ENCODE measurements at places on chromosomes 1 and 21.
A peak's percentile ranks its signal among the peaks of the same experiment; 100 is the strongest.

- peak; percentile 33 for DNase-seq
Observed at GRCh38 chr1:192787914-192788585, 20.8 kb upstream of the RGS2 start.

GRCh38 chr1:96465441-96465840 is 256.1 kb upstream of the PTBP2 start:
- DNase-seq: no peak

GRCh38 chr21:40051801-40052200 is 184.6 kb downstream of the PCP4 start:
- no peak for DNase-seq

- DNase-seq: no peak
Observed at GRCh38 chr1:41618066-41618825, 133.8 kb upstream of the EDN2 start.

GRCh38 chr1:55965981-55966461 is 613.3 kb downstream of the PLPP3 start:
- DNase-seq: peak; percentile 23

DNA sequence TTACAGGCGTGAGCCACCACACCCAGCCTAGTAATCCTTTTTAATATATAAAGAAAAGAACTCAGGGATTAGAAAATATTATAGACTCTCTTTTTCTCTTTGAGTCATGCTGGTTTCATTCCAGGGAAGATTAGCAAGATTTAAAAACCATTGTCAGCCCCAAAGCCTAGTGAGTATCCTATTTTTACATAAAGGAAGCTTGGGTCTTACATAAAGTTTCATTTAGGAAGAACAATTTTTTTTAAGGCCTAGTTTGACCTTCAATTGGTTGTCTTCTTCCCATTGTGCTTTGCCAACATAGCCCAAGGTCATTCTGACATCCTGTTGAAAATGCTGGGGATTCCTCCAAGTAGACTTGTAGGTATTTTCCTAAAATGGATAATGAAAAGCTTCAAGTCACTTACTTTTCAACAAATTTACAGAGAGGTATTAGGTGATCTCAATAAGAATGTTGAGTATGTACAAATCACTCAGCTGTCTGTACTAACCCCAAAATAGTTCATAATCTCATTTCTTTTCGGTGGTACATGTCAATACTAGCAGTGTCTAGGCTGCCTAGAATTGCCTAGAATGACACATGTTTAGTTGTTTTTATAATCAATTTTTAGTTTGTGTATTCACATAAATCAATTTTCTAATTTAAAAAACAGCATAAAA is 4.3 kb upstream of the KIF14 start:
- no peak for DNase-seq

GRCh38 chr1:178910023-178910422 is 39.1 kb upstream of the ANGPTL1 start:
- no peak for DNase-seq

DNA sequence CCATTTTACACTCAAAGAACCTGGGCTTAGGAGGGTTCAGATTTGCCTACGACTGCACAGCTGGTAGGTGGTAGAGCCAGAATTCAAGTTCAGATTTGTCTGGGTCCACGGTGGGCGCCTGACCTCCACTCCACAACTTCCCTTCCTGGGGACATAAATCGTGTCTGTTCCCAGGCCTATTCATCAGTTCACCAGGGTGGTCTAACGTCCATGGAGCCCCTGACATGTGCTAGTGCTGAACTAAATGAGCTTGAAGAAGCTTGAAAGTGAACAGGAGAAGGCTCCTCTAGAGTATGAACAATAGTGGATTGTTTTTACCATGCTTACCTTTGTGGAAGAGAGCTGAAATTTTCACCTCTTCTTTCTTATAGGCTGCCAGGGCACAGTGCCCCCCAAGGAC is 32.5 kb upstream of the KIF1B start:
- DNase-seq: no peak

GRCh38 chr1:38444311-38444710 is 397.7 kb upstream of the POU3F1 start:
- no peak for DNase-seq

- DNase-seq: no peak
Observed at GRCh38 chr1:154748405-154748775, 121.7 kb downstream of the KCNN3 start.

GRCh38 chr1:113946678-113947387 is 17.7 kb downstream of the HIPK1 start:
- DNase-seq: no peak

DNA sequence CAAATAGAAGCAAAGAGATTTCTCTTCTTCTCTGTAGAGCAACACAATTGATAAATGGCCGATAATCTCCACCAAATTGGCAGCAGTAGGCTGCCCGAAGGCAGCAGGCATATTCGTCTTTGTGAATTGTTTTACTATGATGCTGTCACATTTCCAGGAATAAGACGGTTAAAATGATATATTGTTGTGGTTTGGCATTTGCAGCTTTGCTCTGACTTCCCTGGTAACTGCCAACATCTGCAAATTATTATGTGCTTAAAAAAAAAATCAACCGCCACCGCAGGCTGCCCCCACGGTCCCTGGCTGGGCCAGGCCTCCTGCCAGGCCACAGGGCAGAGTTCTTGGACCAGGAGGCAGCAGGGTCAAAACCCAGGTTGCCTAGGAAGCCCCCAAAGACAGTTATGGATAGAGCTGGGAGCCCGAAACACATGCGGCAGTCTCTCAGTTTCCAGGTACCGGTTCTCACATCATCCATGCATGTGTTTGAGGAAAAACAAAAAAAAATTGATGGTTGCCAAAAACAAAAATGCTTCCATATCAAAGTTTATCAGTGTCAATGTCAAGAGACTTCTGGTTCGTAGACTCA is 179.3 kb downstream of the ETS2 start:
- peak; percentile 81 for DNase-seq

GRCh38 chr1:172245788-172246187 is 174.7 kb upstream of the C1orf105 start:
- no peak for DNase-seq

GRCh38 chr1:86773341-86774288 is 69.2 kb downstream of the SH3GLB1 start:
- DNase-seq: no peak

GRCh38 chr1:175543447-175543846 is 199.9 kb downstream of the TNR start:
- DNase-seq: no peak

- DNase-seq: no peak
Observed at GRCh38 chr1:204084247-204084772, 11.4 kb downstream of the SOX13 start.

Data from HTR-8/SVneo (cell line).